NCI-H510A treated with DMSO at 0.1 percent for 48 hours (cell line): ENCODE measurements at places on chromosomes 6 and 20.

GRCh38 chr6:137977206-137977605, 110.1 kb downstream of the TNFAIP3 start:
- DNase-seq: no peak

DNA sequence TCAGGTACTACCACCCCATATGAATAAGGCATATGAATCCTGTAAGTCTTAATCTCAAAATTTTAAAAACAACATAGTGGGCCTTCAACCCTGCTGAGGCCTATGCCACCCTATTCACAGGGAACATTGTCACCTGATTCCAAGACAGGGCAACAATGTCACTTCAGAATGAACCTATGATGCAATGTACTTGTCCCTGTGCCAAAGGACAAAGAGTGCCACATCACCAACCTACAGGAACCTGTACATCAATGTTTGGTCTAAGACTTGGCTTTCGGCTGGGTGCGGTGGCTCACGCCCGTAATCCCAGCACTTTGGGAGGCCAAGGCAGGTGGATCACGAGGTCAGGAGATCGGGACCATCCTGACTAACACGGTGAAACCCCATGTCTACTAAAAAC, 318.5 kb upstream of the JARID2 start:
- DNase-seq: no peak

DNA sequence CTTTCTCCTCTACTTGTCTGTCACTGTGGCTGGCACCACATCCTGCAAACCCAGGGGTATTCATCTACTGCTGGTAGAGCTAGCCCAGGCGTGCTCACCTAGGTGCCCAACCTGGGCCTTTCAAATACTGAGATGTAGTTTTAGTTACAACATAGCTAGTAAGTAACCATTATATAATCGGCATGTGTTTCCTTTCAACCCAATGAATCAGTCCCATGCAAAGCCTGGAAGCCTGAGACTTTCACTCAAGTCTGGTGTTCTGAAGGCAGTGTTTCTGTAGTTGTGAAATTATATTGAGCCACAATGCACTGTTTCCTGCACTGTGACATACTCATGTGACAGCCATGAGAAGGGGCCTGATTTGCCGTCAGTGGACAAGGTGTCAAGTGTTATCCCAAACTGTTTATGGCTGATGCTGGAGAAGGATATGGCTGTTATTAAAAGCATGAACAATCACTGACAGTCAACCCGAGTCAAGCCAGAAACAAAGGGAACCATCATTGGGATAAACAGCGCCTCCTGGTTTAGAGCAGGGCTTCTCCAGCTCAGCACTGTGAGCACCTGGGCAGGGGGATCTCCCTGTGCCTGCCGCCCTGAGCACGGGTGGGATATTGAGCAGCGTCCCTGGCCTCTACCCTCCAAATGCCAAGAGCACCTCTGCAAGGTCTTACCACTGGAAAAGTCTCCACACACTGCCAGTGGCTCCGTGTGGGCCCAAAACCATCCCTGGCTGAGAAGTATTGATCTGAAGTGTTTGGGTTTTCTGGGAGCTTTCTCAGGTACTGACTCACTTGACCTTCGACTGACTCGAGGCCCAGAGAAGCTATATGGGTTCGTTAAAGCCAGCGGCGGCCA, 1.6 kb downstream of the PSMA7 start:
- DNase-seq: peak; percentile 42

DNA sequence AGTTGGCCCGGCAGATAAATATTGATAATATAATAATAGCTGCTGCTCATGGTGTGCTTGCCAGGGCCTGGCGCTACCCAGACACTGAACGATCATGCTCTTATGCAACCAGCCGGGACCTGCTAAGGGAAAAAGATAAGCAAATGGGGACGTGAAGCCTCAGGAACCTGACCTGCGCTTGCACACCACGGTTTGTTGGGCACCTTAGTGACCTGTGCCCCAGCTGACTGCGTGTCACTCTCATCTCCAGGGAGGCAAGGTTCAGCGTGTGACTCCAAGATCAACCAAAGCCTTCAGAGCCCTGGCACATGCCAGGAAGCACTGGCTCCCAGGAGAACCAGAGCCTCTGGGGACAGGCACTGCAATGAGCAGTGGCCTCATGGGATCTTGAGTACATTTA, 111.1 kb downstream of the AGPAT4 start:
- no peak for DNase-seq

- no peak for DNase-seq
Observed at GRCh38 chr6:36428911-36429310, 13.7 kb downstream of the PXT1 start.

- DNase-seq: no peak
Observed at GRCh38 chr6:157487110-157487773, 106.3 kb downstream of the ZDHHC14 start.

DNA sequence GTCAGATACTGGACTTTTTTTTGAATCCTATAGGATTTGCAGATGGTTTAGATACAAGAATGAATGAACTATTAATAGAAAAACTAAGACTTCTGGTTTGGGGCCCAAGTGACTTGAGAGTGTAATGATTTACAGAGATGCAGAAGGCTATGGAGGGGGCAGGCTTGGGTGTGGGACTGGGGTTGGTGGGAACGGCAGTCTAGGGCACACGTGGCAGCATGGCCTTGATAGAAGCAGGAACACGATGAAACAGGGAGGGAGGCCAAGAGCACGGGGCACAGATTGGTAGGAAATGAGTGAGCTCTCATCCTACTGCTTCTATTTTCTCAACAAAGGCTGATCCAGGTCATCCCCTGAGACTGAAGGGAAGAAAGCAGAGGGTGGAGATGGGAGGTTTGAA, 3.4 kb upstream of the UST start:
- no peak for DNase-seq

GRCh38 chr6:157455731-157456523, 74.9 kb downstream of the ZDHHC14 start:
- no peak for DNase-seq

DNA sequence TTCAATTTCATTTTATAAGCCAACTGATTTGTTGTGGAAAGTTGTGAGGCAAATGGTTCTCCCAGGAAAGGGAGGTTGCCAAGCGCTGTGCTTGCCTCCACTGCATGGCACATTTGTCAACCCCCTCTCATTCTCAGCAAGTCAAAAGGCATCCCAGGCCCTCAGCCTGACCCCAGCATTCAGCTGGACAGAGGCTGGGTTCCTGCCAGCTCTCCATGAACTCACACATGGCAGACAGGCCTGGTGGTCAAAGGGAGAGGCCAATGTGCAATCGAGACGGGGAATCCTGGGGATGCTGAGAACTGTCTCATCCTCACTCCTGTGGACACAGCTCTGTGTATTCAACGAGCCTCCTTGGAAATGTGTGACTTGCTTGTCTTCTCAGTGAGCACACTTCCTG, 106.0 kb upstream of the CDH4 start:
- no peak for DNase-seq

DNA sequence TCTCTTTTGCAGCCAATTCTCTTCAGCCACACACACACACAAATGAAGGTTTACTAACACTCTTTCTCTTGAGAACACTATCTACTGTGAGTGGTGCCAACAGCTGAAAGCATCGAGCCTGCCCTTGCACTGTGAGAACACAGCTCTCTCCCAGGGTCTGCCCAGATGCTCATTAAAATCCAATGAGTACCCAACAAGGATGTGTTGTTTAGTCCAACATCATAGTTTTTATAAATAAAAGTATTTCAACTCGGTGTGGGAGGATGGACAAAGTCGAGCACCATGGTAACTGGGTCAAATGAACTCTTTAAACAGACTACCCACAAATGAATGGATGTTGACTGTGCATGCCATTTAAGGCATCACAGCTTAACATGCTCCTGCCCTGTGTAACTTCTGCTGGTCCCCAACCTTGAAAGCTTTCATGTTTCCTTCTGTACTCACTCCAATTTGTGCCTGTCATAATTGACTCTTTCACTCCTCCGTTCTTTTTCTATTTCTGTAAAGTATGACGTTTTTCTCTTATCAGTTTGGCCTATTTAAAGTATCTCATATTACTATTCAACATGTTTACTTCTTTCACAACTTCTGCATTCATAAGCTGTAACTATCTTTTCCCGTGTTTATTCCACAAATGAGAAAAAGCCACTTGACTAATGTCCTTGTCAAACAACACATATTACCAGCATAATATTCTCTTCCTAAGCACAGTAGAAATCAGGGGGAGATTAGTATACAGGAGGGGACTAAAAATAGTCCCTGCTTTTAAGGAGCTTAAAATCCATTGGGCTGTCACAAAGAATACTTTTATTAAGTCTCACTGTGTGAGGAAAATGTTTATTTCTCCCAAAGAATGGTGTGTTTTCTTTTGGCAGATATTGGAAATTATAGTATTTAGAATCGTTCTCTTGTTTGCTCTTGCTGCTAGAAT, 215.4 kb downstream of the RFPL4B start:
- DNase-seq: no peak

GRCh38 chr6:74937936-74938335, 267.9 kb downstream of the COL12A1 start:
- DNase-seq: no peak

DNA sequence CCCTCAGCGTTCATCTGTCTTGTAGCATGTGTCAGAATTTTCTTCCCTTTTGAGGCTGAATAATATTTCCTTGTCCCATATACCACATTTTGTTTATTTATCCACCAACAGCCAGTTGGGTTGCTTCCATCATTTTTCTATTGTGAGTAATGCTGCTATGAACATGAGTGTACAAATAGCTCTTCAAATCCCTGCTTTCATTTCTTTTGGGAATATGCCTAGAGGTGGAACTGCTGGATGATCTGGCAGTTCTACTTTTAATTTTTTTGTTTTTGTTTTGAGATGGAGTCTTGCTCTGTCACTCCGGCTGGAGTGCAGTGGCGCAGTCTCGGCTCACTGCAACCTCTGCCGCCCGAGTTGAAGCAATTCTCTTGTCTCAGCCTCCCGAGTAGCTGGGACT, 64.7 kb downstream of the SASH1 start:
- DNase-seq: no peak

DNA sequence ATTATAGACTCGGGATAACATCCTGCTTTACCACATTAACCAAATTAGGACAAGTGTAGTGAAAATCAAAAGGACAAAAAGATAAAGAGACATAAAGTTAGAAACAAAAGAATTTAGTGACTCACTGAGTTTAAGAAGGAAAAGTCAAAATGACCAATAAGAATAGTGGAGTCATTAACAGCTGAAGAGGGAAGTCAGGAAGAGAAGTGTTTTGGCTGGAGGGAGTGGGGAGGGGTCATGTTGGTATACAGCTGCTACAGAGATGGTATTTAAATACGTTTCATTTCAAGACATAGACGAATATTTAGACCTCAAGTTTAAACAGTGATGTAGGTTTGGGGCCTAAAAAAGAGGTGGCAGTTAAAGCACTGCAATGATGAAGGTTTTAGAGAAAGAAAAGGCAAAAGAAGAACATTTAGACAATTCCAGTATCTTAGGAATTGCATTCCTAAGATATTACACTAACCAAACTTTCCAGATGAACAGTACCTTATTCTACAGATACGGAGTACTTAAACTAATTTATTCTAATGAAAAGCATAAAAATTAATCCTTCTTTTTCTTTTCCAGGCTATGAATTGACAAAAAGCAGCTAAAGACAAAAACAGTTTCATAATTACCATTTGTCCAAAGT, 10.6 kb downstream of the FKBP5 start:
- no peak for DNase-seq

GRCh38 chr6:21331235-21331634, 262.3 kb upstream of the SOX4 start:
- DNase-seq: no peak

DNA sequence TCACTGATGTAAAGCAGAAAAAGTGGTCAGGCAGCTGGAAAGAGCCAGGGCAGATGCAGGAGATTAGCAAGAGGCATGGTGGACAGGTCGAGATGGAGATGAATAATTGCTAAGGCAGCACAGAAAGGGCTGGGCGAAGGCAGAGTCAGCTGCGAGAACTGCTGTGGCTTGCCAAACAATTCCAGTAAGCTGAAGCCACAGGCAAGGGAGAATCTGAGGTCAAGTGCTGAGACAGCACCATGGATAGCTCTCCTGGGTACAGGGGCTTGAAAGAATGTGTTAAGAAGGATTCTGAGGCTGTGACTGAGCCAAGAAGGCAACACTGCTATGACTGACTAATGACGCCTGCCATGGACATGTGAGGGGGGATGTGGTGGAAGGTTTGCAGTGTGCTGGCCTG, 220.8 kb upstream of the FOXA2 start:
- no peak for DNase-seq

DNA sequence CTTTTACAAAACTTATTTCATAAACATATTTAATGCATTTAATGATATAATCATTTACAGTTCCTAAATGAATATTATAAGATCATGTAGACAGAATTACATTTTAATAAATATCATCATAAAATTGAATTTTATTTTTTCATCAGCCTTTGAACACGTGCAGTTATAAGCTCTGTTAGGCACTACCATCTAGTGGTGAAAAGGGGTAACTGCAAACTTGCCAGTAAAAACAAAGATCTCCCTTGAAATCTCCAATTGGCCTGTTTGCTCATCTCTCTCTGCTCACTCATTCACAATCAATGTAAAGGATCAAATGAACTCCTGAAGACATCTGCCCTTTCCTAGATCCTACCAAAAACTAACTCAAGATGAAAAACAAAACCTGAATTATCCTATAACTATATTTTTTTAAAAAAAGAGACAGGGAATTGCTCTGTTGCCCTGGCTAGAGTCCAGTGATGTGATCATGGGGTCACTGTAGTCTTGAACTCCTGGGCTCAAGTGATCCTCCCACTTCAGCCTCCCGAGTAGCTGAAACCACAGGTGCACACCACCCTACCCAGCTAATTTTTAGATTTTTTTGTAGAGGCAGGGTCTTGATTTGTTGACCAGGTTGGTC, 31.7 kb downstream of the SAMHD1 start:
- peak; percentile 56 for DNase-seq

DNA sequence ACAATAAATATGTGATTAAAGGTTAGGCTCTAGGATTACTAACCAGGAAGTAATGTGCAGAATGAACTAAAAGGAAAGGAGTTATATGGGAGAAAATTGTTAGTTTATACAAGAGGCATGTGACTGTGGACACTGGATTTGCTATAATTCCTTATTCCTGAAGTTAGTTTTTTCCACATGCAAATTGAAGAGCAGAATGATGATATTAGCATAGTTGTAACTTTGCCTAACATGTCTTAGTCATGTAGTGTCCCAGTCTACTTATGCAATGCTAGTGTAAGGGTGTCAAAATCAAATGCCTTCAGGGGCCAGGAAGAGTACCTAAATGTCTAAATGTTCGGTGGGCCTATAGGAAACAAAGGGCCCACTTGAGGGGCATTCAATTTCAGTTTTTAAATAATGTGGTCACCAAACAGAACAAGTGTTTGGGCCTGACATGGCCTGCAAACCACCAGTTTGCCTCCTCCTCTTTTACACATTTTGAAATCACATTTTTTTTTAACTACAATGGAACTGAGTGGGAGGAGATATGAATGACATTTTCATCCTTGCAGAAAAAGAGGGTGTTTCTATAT, 28.0 kb upstream of the CEP85L start:
- no peak for DNase-seq

DNA sequence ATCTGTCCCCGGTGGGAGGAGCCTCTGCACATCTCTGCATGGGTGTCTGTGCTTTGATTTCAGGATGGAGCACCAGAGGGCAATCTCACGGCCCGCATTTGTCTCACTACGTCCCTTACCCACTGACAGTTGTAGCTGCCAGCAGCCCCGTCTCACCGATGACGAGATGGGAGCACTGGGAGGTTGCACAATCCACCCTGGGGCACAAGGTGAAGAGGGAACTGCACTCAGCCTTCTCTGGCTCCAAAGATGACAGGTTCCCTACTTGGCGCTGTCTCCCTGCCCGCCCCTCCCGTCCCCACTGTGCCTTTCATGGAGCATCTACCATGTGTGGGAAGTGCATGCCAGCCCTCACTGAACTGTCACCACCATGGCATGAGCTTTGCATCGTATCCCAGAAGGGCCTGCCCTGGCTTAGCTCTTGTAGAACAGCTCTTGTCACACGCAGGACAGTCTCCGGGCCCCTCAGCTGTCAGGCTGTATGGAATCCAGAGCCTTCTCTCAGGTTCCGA, 99.9 kb upstream of the PMEPA1 start:
- no peak for DNase-seq
